Pons (tissue), 1 donor: ENCODE measurements at places on chromosomes 2 and 18.

DNA sequence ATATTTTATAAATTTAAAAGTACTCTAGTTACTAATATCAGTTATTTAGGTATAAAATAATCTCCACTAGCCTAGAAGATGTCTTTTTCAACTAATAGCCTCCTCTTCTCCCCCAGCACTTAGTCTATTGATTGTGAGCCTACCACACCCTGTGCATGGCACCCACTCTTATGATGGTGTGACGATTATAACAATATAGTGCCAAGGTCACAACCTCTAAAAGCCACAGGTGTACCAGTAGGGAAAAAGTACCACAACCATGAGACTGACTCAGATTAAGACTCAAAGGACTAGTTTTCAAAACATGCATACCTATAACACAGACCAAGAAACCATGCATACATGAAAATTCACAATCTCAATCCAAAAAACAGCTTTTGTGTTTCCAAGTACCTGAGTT lies 27.6 kb downstream of the THADA start:
- no peak for DNase-seq

DNA sequence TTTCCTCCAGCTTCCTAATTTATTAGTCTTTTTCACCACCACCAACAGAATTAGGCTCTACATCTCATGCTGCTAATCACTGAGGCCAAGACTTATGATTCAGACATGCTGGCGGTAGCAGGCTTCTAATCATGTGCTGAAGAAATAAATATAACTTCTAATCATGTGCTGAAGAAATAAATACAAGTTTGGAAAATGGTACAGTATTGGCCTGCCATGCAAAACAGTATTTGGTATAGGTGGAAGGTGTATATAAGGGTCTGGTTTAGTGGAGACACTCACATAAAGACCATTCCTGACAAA lies 240.7 kb downstream of the TGIF1 start:
- no peak for DNase-seq

DNA sequence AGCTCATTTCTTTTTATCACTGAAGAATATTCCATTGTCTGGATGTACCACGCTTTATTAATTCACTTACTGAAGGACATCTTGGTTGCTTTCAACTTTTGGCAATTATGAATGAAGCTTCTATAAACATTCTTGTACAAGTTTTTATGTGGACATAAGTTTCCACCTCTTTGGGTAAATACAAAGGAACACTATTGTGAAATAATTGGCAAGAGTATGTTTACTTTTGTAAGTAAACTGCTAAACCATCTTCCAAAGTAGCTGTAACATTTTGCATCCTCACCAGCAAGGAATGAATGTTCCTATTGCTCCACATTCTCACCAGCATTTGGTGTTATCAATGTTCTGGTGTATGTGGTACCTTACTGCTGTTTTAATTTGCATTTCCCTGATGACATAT lies 15.8 kb upstream of the VWC2L start:
- DNase-seq, result no peak

GRCh38 chr2:134181219-134181618 lies 72.7 kb upstream of the MGAT5 start:
- DNase-seq, result no peak

DNA sequence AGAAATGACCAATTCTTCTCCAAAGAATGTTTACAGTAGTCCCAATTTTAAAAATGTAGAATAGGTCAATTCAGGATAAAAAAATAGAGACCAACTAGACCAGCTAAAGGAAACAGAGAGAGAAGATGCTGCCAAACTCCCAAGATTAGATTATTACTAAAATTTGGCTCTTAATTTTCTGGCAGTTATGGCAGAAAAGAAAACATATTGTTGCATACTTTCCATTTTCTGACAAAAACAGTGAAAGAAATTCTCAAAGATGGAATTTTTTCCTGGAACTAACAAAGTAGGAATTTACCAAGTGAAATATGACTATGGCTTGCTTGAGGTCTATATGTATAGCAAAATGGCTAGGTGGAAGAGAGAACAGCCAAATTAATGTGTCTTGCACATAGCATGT lies 138.3 kb upstream of the STK17B start:
- DNase-seq, result no peak

GRCh38 chr2:19120941-19121750 lies 237.3 kb downstream of the OSR1 start:
- DNase-seq, result peak; percentile 95

GRCh38 chr2:193907561-193907960 lies 1712.8 kb upstream of the TMEFF2 start:
- peak; percentile 35 for DNase-seq

GRCh38 chr18:63454497-63454896 lies 22.3 kb upstream of the SERPINB5 start:
- no peak for DNase-seq

DNA sequence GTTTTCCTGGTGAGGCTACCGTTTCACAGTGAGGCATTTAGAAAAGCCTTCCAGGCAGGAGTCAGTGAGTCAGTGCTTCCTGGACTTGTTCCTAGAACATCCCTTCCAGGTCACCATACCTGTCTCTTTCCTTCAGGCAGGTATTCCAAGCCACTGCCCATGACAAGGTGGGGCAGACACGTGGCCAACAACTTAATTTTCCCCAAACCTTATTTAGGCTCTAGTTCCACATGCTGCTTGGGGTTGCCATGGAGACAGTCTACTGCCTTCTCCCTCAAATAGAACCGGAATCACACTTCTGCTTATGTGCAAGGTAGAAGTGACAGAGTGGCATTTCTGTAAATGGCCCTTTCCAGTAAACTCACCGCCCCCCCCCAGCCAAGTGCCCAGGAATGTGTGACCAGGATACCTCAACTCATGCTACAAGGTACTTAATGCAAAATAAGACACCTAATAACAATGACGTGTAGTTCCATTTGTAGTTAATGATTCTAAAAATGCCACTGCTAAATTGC lies 258.3 kb downstream of the PRKCE start:
- DNase-seq, result no peak

DNA sequence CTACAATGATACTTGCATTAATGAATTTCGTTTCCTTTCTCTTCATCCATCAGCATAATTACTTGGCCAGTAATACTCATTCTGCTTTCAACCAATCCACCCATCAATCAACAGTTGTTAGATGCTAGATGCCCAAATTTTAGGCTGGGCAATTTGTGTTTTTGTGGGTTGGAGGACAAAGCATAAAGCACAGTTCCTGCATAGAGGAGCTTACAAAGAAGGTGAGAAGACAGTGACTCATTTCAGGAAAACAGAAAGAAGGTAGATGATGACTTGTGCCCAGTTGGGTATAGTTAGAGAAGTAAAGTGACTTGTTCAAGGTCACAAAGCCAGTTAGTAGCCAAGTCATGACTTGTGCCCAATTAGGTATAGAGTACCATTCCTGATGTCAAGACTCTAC lies 1186.8 kb upstream of the CELF4 start:
- no peak for DNase-seq

DNA sequence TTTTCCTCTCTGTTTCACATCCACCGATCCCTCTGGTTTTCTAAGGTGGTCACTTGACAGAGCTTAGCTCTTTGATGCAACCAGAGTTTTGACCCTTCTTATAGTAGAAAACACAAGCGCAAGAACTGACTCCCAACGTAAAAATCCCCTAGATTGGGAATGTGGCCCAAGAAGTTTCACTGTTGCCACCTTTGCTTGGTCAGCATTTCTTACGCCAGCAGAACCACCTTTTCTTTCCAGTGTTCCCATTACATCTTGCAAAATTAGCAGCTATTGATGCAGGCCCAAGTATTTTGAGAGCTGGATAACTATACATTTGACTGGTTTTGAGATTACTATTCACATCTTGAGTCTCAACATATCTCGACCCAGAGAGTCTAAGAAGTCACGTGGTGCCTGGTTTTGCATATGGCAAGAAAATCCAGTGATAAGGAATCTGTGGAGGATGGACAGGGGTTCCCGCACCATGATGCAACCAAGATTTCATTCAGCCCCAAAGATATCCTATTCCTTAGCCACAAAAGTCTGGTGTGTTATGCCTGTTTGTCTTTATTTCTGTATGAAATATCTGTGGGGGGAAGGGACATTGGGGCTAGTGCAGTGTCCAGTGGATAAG lies 37.9 kb downstream of the FBLN7 start:
- no peak for DNase-seq

- no peak for DNase-seq
Observed at GRCh38 chr2:171206422-171207115, 45.9 kb upstream of the TLK1 start.
